ENCODE measurements at places on chromosomes 1 and 21.

- DNase-seq: no peak
Measured at GRCh38 chr1:25774921-25775771, 24.8 kb upstream of the SELENON start.

DNA sequence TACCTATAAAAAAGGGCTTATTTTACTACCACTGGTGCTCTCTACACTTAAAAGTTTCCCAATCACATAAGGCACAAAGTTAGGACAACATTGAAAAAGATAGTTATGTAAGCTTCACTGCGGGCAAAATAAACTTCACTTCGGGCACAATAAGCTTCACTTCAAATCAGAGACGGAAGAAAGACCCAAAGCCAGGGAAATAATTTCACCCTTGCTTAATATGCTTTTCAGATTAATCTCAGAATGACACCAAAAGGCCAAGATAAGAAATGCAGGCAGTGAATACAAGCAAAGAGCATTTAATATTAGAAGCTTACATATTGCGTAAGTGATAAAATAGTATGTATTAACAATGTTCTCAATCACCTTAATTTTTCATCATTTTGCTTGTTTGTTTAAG lies 444.2 kb downstream of the SETD4 start:
- DNase-seq: no peak

GRCh38 chr21:41612674-41613532 lies 104.9 kb upstream of the TMPRSS2 start:
- DNase-seq: peak; percentile 90

GRCh38 chr1:24683713-24684162 lies 40.6 kb downstream of the SRRM1 start:
- no peak for DNase-seq

DNA sequence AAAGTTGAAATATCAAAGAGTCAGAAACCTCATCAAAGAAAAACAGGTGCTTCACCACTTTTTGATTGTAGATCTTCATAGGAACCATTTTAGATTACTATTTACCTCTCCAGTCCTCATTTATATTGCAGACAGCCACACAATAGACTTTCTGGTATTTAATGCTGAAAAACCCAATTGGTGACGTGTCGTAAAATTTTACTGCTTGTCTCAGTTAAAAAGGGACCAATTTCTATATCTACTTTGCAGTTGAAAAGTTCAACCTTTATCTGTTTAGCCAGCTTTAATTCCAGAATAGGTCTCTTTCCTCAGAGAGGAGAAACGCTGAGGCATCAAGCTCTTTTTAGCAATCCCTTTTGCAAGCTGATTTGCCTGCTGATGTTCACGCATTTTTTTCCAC lies 1722.4 kb downstream of the PLA2G4A start:
- no peak for DNase-seq

DNA sequence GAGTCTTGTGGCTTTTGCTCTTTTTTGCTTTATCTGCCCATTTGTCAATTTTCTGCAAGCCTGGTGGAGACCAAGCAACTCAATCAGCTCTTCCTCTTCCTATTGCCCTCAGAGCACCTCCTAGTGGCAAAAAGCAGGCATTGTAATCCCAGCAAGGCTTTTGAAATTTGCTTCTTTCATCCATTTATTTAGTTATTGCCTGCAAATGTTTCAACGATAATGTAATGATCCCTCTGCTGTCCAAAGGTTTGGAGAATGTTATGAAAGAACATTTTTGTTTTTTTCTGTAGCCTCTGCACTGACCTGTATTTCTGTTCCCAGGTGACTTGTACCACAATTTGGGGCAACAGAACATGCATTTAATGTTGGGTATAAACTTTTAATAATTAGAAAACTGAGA lies 127.8 kb downstream of the GABPA start:
- no peak for DNase-seq

DNA sequence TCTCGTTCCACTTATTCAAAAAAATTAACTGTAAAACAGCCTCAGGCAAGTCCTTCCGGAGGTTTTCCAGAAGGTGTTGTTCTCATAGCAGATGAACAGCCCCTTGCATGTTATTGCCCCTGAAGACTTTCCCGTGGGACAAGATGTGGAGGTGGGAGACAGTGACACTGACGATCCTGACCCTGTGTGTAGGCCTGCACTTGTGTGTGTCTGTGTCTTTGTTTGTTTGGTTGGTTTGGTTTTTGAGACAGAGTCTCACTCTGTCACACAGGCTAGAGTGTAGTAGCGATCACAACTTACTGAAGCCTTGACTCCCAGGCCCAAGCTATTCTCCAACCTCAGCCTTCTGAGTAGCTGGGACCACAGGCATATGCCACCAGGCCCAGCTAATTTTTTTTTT lies 12.6 kb downstream of the ETV3L start:
- no peak for DNase-seq

GRCh38 chr1:28280977-28281381 lies 21.7 kb downstream of the SESN2 start:
- DNase-seq: peak; percentile 25

DNA sequence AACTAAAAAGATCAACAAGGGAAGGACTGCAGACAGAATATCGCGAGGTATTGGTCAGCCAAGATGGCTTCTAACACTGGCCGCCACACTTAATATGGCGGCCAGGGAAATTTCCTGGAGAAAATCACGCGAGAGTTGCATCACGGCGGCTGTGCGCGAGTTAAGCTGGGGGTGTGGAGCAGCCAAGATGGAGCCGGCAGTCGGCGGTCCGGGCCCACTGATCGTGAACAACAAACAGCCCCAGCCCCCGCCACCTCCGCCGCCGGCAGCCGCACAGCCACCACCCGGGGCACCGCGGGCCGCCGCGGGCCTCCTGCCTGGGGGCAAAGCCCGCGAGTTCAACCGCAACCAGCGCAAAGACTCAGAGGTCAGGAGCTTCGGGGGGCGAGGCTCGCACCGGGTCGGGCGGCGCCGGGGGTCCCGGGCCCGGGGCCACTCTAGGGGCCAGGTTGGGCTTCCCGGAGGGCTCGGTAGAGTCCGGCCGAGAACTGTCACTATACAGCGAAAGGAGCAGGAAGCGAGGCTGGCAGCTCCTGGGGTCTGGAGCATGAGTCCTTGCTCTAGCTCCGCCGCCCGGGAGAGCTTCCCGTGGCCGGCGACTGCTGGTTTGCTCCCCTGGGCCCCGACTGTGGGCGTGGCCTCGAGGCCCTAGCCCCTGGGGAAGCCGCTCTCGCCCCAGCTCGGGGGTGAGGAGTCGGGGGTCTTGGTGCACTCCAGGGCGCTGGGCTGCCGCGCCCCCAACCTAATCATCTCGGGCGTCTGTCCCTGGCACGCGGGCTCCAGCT lies at the start of gene STRIP1:
TSS of gene STRIP1 (plus strand) at position 174 of the 785 bp plus-strand sequence. CDS start at position 188, 14 bp downstream.
- peak; percentile 96 for DNase-seq

All from tibial artery (tissue), 4 donors.